ENCODE measurements at places on chromosomes 1 and 21.

DNA sequence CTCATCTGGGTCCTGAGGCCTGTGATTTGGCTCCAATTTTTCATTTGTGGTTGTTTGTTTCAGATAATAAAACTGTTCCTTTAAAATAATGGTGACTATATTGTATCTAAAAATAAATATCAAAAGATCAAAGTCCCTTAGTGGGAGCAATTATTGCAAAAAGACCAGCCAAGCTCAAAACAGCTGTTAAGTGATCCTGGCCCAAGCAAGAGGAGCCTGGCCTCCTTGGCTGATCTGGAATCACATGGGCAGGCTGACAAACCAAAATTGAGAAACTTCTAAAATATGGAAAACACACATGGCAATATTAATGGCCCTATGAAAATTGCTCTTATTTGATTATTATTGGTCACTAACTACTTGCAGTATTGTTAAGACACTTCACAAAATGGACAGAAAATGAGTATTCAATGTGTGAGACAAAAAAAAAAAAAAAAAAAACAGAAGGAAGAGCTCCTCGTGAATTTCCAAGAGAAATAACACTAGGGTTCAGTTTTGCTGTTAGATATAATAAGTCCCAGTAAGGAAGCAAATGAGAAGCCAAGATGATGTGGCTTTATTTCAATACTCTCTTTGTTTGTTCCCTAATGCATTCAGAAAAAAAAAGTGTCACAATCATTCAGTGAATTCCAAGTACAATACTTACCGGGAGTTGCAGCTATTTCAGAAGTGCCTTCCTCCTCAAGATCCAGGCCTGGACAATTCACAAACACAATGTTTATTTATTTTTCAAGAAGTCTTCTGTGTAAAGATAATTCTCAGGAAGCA lies 105.1 kb downstream of the SEC16B start:
- DNase-seq, result no peak

- DNase-seq, result no peak
These were observed 12.7 kb upstream of the ASAP3 start for GRCh38 chr1:23496490-23497181.

DNA sequence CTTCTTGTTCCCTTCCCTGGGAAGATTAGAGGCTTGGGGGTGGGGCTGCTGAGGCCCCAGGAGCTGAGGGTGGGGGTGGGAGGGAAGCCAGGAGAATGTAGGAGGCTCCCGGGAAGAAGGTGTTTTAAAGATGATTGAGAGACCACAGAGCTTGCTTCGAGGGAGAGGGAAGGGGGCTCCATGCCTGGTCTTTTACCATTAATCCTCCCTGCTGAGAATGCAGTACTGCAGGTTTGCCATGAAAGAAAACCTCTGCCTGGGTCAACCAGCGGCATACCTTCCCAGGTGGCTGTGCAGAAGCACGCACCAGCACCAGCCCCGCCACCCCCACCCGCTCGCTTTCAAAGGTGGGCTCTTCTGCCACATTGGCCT lies 15.4 kb downstream of the ABCA4 start:
- DNase-seq, result peak; percentile 13

- peak; percentile 17 for DNase-seq
These were observed 47.5 kb upstream of the CTPS1 start for GRCh38 chr1:40932006-40932405.

DNA sequence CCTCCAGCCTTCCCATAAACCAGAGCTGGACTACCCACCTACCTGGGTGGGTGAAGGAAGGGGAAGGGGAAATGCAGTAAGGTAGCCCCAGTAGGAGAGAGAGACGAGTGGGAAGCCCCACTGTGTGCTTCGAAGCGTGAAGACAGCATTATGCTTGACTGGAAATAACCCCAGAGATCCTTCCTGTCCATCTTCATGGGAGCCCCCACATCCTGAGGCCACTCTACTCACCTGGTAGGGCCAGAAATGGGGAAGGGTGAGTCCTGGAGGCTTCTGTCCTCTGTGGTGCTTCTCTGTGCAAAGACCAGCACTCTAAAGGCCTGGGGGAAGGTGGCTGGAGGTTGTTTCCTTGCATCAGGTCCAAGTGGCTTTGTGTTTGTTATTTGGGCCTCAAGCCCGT lies 10.0 kb upstream of the RASSF5 start:
- no peak for DNase-seq

DNA sequence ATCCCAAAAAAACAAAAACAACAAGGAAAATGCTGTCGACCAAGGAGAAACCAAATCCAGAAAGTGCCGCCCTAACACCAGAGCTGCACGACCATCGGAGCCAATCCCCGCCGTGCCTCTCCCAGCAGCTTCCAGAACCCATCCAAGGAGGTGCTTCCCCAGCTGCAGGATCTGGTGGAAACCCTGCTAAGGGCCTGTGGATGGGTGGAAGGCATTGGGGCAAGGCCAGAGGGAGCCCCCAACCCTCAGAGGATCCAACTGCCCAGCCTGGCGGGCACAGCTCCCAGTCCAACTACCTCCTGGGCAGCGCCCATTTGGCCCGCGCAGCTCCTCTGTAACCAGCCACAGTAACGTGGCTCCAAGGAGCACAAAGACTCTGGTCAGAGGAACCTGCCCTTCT lies 81.6 kb downstream of the NPHP4 start:
- no peak for DNase-seq

GRCh38 chr1:41950820-41951219 lies 32.1 kb upstream of the HIVEP3 start:
- DNase-seq, result no peak

- DNase-seq, result no peak
These were observed 333.6 kb downstream of the PAPPA2 start for GRCh38 chr1:176796583-176796982.

GRCh38 chr21:32348604-32349332 lies 44.0 kb downstream of the URB1 start:
- DNase-seq, result no peak

DNA sequence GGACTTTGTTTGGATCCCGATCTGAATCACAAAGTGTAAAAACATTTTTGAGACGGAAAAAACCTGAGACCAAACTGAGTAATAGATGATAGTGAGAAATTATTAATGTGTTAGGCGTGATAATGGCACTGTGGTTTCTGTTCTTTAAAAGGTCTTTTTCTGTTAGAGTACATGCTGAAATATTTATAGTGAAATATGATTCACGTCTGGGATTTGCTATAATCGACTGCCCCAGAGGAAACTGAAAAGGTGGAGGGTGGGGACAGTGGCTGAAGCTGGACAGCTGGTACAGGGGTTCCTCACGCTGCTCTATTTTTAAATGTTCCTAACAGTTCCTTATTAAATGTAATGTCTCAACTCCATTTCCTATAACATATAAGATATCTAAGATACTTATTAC lies 11.2 kb downstream of the URB1 start:
- no peak for DNase-seq

DNA sequence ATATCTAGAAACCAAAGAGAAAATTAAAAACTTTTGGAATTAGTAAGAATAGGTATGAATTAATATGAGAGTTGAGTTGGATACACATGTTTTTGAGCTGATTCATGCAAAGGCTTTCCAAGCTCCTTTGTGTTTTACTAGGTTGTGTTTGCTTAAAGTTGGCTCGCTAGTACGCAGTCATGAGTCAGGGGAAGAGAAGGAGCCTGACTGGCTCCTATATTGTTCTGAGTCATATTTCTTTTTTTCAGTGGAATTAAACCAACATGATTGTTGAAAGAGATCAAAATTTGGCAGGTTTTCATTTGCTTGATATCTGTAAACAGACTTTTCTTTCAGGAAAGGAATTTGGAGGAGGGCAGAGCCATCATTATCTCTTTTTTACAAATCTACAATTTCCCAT lies 66.7 kb downstream of the MAGI3 start:
- DNase-seq, result no peak

- no peak for DNase-seq
These were observed 11.0 kb upstream of the TNFRSF8 start for GRCh38 chr1:12052008-12052573.

GRCh38 chr1:208083715-208084085 lies 160.5 kb downstream of the PLXNA2 start:
- DNase-seq, result no peak

GRCh38 chr1:22320587-22321344 lies 130.9 kb upstream of the ZBTB40 start:
- no peak for DNase-seq

- DNase-seq, result peak; percentile 34
These were observed 456.0 kb upstream of the PKN2 start for GRCh38 chr1:88228114-88228513.

DNA sequence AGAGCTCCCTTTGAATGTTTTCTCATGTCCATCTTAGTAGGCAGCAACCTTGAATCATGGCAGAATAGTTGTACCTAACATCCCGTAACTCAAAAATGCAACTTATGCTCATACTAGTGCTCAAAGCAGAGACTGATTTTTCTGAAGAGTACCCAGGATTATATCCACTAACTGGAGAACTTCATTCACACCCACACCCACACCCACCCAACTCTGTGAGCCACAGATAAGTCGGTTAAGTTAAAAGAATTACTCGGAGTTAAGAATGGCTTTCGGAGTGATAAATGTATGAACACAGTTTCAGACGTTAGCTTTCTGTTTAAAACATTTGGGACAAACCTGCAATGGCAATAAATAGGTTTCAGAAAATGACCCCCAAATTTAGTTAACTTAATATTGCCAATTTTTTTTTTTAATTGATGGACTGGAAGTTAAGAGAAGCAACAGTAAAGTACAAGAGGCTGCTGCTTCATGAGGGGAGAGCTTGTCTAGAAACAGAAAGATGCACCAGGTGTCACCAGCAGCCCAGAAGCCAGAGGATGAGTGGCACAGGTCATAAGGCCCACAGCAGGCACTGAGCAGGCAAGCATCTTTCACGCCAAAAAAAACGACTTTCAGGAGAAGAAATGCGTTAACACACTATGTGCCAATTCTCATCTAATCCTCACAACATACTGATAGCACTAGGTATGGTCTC lies 48.4 kb upstream of the C1orf198 start:
- DNase-seq, result no peak

DNA sequence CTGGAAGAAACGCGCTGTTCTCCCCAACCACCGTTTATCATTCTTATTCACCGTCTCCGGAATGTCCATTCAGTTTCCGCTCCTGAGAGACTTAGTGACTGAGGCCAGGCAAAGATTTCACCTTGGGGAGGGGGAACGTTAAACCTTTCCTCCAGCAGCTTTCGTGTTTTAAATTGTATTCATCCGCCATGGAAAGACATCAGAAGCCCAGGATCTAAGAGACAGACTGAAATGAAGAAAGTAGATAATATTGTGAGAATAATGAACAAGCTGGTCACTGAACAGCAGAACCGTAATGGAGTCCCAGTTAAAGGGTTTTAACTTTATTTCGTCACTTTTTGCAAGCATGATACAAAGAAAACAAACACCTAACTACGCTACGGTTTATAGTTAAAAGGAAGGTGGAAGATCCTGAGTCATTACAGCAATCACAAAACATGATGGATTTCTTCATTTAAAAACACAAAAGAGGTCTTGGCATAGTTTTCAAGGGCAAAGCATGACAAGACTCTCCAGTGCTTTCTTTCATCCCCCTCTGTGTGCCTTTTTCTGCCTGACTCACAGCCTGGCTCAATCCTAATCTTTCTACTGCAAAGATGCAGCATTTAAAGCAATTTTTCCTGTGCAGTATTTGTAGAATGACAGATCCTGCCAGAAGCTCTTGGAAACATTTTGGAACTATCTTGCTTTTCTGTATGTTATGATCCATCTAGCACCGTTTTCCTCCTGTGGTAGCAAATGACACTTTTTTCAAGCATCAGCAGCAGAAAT lies 722 bp upstream of the SLC19A2 start:
- peak; percentile 46 for DNase-seq

GRCh38 chr1:193634876-193635275 lies 448.5 kb upstream of the B3GALT2 start:
- no peak for DNase-seq

GRCh38 chr1:2194898-2195673 lies 514 bp upstream of the FAAP20 start:
- DNase-seq, result peak; percentile 93

GRCh38 chr21:21751286-21751685 lies 753.1 kb downstream of the NCAM2 start:
- DNase-seq, result no peak

- no peak for DNase-seq
These were observed 1181.9 kb upstream of the PRMT6 start for GRCh38 chr1:105874621-105875020.

- no peak for DNase-seq
These were observed 39.9 kb downstream of the SPSB1 start for GRCh38 chr1:9332513-9333143.

DNA sequence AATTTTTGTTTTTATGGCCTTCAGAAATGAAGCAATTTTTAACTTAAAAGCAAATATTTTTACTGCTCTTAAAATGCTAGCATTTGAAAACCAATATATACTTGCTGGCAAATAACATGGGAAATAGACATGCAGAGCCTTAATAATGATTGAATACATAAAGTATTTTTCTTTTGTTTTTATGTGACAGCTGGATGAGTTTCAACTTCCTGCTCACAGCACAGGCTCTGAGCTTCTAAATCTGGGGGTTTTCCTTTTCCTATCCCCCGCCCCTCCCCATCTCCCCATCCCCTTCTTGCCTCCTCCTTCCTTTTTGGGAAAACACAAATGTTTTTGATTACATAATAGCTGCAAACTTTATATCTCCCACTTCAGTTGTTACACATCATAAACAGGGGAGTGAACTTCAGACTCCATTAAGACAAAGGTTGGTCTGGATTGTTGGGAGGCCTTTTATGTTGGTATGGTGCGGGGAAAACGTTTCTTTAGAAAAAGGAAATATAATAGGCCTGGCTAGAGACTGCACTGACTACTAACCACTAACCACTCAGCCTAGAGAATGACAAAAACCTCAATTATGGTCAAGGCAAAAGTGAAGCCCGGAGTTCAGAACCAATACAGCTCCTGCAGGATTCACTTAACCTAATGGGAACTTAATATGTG lies 116.1 kb upstream of the GORAB start:
- no peak for DNase-seq

DNA sequence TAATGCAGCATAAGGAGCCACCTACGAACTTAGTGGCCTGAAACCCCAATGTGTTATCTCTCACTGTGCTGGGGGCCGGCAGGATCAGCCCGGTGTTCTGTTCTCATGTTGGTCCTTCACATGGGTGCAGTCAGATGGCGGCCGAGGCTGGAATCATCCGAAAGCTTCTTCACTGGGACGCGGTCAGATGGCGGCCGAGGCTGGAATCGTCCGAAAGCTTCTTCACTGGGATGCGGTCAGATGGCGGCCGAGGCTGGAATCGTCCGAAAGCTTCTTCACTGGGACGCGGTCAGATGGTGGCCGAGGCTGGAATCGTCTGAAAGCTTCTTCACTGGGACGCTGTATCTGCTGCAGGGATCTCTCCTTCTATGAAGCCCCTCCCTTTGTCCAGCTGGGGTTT lies 12.6 kb upstream of the PCBP3 start:
- DNase-seq, result no peak

DNA sequence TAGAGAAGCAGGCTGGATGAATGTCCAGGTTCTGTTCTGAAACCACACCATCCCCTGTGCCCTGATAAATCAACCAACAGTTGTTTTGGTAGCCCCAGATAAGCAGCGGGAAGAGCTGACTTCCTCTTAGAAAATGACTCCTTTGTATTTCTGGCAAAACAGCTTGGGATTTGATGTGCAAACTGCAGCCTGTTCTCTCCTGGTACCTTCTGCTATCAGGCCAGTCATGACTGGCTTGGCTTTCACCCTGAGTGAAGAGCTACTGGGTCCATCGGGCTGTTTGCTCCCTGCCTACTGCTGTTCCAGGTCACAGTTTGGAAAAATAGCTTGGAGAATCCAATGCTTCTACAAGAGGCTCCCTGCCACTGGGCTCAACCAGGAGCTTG lies 116.8 kb downstream of the DTL start:
- no peak for DNase-seq

- DNase-seq, result no peak
These were observed 10.4 kb upstream of the PLEKHA6 start for GRCh38 chr1:204370176-204370575.

All from NCI-H82 (cell line).